ENCODE measurements at places on chromosomes 1 and 21. TPM values are rescaled to one million over a fixed set of nuclear protein-coding genes. Genes with fewer than 3 reads are reported as not detected.

The AQP10 gene
- total RNA-seq, result not detected

The CYP4Z1 gene
- not detected for total RNA-seq

The SEC16B gene
- 18.1 TPM for total RNA-seq

The S1PR1 gene
- 58.1 TPM for total RNA-seq

The LCE1C gene
- not detected for total RNA-seq

The C1QA gene
- 181 TPM for total RNA-seq

The COL6A2 gene
- 183 TPM for total RNA-seq

The TMPRSS15 gene
- total RNA-seq, result not detected

The SEMA4A gene
- not detected for total RNA-seq

The DNAI4 gene
- 24.2 TPM for total RNA-seq

The ATP1A4 gene
- total RNA-seq, result 0.20 TPM

The SLC1A7 gene
- 1.1 TPM for total RNA-seq

The AMPD1 gene
- not detected for total RNA-seq

The MATN1 gene
- not detected for total RNA-seq

Data from transverse colon (tissue), 4 donors.